ENCODE measurements at places on chromosomes 6 and 20.

- no peak for DNase-seq
These were observed 438.9 kb upstream of the ZNF337 start for GRCh38 chr20:26135325-26136110.

DNA sequence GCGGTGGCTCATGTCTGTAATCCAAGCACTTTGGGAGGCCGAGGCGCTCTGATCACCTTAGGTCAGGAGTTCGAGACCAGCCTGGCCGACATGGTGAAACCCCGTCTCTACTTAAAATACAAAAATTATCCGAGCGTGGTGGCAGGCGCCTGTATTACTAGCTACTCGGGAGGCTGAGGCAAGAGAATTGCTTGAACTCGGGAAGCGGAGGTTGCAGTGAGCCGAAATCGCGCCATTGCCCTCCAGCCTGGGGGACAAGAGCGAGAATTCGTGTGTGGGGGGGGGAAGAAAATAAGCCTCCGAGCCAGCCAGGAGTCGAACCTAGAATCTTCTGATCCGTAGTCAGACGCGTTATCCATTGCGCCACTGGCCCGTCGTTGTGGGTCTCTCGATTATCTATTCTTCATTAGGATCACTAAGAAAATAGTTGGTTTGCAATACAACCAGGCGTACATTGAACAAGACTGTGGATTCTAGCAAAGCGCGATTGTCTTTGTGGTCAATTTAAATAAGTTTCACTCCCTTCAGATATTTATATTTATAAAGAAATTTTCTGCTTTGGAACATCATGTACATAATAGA is 33.9 kb upstream of the PRSS16 start:
- DNase-seq: no peak

DNA sequence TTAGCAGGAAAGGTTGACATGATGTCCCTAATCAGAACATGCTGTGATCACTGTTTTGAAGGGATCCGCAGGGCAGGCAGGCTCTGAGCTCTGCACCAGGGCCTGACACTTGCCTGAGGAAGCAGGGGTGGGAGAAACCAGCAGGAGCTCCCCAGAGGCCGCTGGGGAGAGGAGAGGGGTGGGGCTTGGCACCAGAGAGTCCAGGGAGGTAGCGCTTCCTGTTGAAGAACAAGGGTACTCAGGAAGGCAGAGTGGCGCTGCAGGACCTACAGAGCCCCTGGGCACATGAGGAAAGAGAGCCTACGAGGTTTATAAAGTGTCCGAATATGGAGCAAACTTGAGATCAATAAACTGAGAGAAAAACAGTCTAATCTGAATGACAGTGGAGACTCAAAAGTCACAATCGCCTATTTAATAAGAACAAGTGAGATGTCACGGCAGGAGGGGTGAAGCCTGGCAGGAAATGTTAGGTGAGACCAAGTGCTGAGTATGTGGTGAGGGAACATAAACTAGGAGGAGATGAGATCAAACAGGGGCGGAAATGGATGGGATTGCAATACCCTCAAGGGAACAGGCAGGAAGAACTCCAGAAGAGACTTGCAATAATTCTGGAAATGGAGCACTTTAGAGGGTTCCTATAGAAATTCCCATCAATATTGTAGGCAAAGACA is 5.8 kb upstream of the TBXT start:
- no peak for DNase-seq

- no peak for DNase-seq
These were observed 28.8 kb upstream of the RIPPLY2 start for GRCh38 chr6:83824388-83824801.

DNA sequence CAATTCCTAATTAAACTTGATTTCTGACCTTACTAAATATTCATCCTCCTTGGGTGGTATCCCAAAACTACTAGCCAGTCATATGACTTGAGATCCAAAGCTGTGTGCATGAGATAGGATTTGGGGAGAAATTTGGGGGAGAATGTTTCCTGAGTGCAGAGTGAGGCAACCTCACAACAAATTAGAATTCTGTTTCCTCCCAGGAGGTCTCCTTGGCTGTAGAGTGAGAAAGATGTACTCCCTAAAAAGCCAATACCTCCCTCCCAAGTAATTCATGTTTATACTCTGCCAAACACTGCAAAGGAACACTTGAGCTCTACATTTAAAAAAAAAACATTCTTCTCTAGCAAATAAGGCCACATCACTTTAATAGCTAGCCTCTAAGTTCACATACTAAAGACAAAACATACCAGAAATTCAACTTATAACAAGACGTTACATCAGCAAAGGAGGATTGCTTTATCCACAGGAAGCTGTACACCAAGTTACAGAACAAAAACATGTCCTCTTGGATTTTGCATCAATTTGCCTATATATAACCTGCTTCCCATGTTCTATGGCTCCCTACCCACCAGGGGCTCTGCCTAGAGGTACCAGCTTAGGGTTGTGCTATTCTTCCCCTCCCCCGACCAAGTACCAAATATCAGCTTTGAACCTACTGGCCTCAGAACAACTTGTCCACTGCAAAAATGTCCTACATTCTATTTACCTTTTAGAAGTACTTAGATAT is 15.4 kb upstream of the TMEM30A start:
- DNase-seq: no peak

DNA sequence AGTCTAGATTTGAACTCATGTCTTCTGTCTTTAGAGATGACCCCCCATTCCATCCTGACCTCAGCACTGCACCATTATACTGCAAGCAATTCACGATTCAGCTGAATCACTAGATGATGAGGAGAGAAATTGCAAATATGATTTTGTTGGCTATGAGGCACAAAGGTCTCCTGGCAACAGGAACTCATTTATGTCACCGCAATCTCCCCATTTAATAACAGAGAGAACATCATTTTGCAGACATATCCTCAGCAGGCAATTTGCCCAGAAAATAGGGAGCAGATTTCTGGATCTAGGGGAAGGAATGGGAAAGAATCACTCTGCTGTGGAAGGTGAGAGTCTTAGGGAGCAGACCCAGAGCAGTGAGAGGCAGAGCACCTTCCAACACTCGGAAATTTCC is 303.0 kb downstream of the PAX1 start:
- DNase-seq: no peak

GRCh38 chr6:164346631-164347030 is 932.1 kb downstream of the QKI start:
- no peak for DNase-seq

- no peak for DNase-seq
These were observed 6.4 kb upstream of the GMNN start for GRCh38 chr6:24768361-24768760.

DNA sequence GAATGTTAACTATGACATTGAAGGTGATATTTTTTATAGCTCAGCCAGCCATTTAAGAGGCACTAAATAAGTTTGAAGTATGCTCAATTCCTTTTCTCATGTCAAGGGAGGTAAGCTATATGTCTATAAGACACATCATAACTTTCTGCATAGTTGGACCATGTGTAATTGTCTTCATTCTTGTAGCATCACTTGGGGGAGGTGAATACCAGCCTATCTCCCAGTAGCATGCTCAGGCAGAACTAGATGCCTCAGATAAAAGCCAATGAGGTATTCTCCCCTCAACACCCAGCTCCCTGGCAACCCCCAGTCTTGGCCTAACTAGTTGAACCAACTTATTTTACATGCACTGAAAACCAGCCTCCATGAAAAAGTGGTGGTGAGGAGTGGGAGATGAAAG is 158.3 kb upstream of the JAG1 start:
- DNase-seq: no peak

DNA sequence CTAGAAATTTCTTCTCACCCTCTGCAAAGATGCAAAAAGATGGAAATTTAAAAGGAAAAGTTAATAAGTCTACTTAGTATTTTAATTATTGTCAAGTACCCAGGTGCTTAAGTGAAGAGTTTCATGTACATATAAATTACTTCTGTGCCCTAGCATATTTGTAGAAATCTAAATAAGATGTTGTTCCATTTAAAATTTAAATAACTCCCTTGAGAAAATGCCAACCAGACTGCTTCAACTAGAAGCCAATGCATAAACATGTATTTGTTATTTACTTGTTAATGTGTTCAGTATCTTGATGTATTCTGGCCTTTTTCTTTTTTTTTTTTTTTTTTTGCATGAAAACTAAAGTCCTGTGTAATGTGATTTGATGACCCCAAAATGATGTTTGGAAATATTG is 6.3 kb upstream of the TMEM244 start:
- DNase-seq: no peak

DNA sequence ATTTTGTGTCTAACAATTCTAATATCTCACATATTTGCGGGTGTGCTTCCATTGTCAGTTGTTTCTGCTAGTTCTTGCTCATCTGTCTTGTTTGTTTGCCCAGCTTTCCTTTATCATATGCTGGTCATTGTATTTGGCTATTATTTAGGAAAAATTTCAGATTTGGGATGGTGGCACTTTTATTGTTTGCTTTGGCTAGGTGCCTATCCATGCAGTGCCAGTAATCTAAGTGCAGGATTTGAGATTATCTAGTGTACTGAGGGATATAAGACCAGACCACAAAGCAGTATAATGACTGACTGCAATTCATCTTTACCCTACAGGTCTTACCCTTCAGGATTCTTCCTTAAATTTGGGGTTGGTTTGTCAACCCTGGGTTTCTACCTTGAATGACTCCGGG is 63.9 kb downstream of the NINL start:
- DNase-seq: no peak

DNA sequence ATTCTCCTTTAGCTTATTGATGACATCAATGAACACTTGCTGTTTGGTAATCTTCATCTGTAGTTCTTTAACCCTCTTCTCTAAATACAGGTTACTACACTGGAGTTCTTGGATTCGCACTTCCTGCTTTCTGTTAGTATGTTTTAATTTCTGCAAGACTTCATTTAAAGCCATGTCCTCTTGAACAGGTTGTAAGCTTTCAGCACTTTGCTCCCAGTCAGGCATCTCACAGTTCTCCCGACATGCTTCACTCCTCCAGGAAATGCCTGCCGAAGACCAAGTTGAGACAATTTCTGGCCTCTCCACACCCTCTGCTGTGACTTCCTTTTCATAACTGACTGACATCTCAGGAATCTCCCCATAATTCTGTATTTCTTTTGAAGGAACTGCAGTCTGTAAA is 15.8 kb downstream of the CAGE1 start:
- no peak for DNase-seq

- DNase-seq: no peak
These were observed 44.5 kb upstream of the STMND1 start for GRCh38 chr6:17057322-17057721.

- DNase-seq: no peak
These were observed 126.1 kb upstream of the RPS6KA2 start for GRCh38 chr6:166752928-166753721.

GRCh38 chr6:8738951-8739350 is 303.6 kb upstream of the SLC35B3 start:
- DNase-seq: no peak
